Frontal cortex (tissue), 4 donors: ENCODE measurements at places on chromosomes 2 and 18. TPM values are rescaled to one million over a fixed set of nuclear protein-coding genes. Genes with fewer than 3 reads are reported as not detected.

- peak; percentile 24 for DNase-seq
Observed at GRCh38 chr2:129375632-129376425, 603.6 kb upstream of the RAB6C start.

Gene ELOA2
- not detected for total RNA-seq

Gene GEN1
- 5.3 TPM for total RNA-seq

Gene DLGAP1
- total RNA-seq, result 57.1 TPM

Gene VIT
- 0.41 TPM for total RNA-seq

Gene GBX2
- total RNA-seq, result 0.41 TPM

GRCh38 chr2:112812318-112813267 is 24.0 kb downstream of the IL1B start:
- no peak for DNase-seq

Gene GPR148
- not detected for total RNA-seq

Gene GYPC
- 19.6 TPM for total RNA-seq

DNA sequence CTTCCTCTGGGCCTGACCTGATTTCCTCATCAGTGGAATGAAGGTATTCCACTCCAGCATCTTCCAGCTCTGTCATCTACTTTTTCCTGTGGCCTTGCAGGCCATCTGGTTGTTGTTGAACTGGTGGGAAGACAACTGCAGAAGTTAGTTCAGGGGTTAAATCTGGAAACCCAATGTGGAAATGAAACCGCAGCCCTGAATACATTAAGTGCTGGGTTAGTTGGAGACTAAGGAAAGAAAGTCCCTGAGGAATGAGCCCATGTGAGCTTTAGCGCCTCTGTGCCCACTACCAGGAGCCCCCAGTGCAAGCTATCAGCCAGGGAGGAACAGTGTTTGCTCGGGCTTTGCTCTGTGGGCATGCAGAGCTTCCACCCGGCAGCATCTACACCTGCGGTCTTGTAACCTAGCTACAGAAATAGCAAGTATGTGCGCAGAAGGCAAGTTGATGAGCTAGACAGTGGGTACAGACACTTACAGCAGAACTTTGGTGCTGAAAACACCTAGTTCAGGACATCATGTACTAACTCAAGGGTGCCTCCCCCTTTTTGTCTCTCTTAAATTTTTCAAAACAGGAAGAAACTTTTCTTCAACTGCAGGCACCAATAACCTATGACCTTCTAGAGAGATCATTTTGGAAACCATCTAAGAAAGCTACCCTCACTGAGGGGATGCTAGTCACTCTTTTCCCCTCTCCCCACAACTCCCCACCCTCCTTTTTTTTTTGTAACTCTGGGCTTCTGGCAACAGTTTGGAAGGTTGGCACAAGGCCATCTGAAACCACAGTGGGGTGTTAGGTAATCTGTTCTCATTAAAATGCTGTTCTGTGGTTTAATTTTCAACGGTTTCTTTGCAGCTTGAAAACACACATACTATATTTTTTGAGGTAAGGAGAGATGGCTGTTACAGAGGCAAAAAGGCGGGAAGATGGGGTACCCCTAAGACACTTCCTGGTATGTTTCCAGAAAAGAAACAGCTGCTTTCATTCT is 18.3 kb upstream of the CXCR4 start:
- no peak for DNase-seq

DNA sequence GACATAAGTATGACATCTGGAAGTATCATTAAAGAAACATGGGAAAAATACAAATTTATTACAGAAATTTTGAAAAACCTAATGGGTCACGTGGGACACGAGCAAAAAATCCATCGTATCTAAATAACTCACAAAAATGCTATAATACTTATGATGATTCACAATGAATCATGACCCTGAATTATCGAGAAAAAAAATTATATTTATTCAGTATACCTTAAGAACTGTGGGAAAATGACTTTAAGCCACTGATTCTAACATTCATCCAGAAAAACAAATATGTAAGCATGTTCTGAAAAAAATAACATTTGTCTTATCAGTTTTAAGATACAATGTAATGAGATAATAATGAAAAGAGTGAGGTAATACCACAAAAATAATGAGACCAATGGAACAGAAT is 51.8 kb downstream of the ZNF385B start:
- no peak for DNase-seq

Gene ADCYAP1
- total RNA-seq, result 7.3 TPM

Gene HEATR5B
- total RNA-seq, result 125 TPM

- DNase-seq, result no peak
Observed at GRCh38 chr18:615092-615521, 18.3 kb downstream of the CLUL1 start.

DNA sequence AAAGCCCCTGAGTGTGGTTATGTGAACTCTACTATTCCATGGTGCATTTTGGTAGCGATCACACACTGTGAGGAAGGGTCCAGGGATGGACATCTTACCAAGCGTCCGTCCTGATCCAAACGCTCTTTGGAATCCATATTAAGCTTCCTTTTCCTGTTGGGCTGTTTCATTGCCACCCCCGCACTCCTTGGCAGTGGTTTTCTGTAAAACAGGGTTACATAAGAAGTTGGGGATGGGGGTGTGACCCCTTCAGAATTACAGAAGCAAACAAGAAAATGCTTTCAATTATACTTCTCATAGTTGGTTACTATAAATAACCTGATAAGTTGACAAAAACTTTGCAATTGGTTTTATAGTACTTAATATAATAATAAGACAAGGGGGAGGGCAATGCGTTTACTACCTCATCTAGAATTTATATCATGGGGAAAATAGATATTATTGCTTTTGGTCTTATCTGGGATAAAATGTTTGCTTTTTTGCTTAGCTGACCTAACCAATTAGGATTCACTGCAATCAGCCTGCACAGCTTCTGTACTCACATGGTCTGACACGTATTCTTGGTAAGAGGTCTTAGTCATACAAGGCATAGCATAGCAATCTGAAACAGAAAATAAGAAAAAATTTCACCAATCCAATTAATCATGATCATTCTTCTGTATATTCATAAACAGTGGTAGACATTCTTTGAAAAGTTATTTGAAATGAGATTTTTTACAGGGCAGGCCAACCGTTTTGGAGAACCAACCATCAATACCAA is 103.1 kb downstream of the L3MBTL4 start:
- DNase-seq, result no peak

Gene SKA1
- total RNA-seq, result 2.0 TPM

Gene FBLN7
- total RNA-seq, result 0.41 TPM

GRCh38 chr2:19120941-19121750 is 237.3 kb downstream of the OSR1 start:
- peak; percentile 11 for DNase-seq

DNA sequence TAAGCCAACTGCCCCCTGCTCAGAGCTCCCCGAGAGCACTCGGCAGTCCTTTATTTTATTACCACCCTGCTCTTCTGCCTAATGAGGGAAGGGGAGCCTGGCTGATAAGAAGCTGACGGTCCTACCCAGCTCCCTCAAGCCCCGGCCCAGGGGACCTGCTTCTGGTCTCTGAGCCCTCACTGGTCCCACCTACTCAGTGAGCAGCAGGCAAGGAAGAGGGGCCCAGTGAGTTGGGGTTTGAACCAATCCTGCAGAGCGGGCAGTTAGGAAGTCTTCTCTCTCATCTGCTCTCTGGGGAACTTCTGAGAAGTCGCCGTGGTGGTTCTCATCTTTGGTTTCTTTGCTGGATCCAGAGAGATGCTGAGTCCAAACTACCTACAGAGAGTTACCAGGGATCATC is 218.9 kb downstream of the NDUFA10 start:
- DNase-seq, result no peak

Gene ANKRD30B
- 3.3 TPM for total RNA-seq

DNA sequence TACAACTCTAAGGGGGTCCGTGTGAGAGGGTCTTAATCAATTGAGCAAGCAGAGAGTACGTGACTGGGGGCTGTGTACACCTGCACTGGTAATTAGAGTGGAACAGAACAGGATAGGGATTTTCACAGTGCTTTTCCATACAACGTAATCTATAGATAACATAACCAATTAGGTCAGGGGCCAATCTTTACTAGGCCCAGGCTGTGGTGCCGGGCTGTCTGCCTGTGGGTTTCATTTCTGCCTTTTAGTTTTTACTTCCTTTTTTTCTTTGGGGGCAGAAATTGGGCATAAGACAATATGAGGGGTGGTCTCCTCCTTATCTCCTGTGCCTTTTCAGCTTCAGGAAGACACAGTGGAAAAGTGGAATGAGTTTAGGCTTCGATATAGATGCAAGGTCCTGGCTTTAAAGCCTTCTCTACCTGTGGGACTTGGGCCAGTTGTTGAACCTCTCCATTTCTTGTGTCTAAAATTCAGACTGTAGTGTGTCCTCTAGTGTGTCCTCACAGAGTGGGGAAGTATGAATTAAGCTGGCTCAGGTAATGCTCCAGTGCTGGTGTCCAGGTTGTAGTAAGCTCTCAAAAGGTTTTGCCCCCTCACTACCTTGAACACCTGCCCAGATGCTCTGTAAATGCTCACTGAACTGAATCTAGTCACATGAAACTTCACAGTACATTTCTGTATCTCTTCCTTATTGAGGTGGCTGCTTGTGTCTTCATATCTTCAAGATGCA is 422.8 kb downstream of the SETBP1 start:
- DNase-seq, result no peak

Gene MRO
- 0.82 TPM for total RNA-seq

DNA sequence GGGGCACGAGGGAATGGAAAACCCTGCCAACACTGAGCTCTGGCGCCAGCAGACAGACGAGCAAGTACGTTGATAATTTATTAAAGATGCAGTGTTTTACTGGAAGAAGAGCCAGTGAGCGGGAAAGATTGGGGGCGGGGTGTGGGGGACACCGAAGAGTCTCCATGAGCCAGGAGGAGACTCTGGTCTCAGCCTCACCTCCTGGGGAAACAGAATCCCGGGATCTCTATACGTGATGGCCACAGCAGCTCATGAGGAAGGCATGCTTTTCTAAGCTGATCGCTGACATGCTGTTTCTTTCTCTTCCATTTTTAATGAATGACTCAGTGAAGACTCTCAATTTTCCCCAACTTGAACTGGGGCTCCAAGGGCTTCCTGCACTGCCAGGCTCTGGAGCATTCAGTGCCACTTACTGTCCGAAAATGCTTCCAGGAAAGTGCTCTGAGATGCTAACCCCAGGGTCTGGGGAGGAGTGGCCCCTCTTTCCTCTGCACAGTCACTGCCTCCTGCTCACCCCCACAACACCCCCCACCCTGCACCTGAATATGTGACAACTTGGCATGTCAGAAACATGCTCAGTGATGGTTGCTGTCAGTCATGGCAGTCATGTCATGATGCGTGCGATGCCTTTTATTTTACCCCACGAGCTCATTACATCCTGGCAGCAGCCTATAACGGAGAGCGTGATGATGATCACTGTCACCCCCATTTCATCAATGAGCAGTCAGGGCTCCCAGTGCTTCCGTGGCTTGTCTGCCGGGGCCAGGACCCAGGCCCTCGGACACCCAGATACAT is 164.2 kb upstream of the CAPN13 start:
- DNase-seq, result no peak

DNA sequence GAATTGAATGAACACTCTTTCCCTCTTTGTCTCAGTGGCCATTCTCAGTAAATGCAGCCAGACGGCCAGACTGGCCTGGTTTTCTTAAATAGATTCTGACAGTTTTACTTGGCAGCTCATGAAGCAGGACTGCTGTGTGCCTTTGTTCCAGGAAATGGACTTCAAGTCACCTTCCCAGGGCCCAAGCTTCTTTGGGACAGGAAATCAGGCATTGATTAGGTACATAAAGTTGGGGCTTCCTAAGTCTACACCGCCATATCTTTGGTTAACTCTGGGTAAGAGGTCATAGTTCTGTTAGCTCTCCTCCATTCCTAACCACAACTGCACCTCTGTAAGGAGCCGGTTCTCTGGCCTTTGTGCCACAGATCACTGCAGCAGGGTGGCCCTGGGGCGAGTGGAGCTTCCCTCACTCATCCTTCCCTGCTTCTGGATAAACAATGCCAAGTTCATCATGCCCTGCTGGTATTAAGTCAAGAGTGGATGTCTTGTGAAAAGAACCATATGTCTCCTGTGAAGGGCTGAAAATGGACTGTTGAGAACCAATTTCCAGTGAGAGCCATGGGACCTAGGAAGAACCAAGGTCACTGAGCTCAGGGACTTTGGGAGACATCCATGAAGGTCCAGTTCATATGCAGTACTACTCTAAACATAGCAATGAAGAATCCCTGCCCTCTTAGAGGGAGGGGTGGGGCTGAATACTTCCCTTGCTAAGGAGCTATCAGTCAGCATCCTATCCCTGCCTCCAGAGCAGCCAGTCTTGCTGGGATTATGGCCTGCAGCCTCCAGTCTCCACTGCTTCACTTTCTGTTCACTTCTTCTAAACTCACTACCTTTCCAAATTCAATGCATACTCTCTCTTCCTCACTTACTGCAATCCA is 122.6 kb upstream of the XPO1 start:
- no peak for DNase-seq

Gene KLF7
- total RNA-seq, result 52.6 TPM
